Small intestine (tissue), 16 donors: ENCODE measurements at places on chromosomes 1 and 21. TPM values are rescaled to one million over a fixed set of nuclear protein-coding genes. Genes with fewer than 3 reads are reported as not detected.

DNA sequence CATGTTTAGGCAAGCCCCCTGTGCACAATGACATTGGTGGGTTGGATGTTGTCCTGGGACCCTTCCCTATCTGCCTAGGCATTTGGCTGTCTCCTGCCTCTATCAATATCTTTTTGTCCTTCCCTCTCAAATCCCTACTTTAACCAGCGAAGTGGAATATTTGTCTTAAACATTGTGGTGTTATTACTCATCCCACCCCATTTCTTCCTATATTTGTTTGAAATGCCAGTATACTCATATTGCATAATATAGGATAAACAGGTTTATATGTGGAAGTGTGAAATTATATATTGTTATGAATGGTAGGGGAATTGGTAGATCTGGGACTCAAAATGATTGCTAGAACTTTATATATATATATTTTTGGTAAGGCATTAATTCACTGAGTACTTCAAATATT lies 80.0 kb downstream of the ADGRL2 start:
- no peak for DNase-seq

DNA sequence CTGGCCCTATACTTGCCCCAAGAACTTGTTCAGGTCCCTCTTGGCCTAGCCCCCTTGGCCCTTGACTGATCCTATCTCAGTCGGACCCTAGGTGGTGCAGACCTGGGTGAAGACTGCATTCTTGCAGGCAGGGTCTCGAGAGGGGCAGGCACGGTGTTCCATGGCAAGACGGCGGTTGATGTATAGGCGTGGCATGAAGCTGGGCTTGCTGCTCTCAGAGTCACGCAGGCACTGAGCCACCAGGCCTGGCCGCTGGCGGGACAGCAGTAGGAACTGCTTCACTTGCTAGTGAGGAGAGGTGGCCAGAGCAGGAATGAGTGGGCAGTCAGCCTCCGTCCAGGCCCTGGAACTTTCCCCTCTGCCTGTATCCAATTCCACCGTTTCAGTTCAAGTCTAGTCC lies 3.8 kb downstream of the HECTD3 start:
- no peak for DNase-seq

Gene PGLYRP3
- polyA plus RNA-seq = not detected

DNA sequence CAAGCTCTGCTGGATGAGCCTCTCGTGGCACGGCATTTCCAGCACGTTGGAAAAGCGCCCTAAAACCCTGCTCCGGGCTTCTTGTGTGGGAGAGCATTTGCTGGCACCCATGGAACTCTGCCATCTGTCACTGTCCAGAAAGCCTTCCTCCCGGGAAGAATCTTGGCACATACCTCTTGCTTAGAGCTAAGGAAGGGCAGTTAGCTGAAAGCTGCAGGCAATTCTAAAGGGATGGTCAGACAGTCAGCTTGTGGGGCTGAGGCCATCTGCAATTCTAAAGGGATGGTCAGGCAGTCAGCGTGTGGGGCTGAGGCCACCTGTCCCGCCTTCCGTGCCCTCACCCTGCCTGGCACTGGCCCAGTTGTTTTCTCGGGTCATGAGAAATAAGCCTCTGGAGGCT lies 139.0 kb upstream of the TMEM51 start:
- DNase-seq = no peak

DNA sequence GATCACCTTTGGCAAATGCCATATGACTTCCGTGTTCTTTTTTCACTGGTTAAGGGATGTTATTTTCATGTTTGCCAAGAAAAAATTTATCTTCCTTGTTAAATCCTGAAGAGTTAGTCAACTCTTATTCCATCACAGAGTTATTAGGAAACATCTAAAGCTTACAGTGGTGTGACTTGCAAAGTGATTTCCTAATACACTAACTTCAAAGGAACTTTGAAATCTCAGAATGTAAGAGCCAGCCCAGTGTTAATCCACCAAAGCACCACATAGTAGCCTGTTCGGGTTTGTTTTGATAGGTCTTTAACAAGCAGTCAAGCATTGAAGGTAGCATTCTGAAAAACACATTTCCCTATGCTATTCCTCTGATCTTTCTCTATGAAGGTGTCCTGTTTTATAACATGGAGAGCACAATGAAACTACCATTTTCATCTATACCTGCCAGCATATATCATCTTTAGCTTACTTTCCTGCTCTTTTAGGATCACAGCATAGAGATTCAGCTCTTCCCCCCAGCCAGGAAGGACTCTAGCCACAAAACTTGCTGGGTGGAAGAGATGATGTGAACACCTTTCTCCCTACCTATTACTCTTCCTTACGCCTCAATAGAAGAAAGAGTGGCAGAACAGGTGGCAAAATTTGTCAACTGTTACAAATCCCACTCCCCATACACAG lies 82.4 kb upstream of the MAGI3 start:
- DNase-seq = no peak

DNA sequence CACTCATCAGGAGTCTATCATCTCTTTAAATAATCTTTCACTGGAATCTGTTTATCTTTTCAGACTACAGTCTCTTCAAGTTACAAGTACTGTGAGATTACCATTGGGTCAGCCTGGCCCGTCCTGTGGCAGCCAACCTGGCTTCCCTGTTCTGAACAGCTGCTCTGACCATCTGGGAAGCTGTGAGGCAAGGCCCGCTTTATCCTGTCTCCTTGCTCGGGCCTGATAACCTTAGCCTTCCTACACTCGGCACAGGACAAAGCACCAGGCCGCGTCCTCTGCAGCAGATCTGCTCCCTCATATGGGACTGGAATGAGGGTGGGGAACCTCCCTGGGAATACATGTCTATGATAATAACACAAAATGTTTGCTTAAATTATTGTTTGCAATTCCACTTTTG lies 113.3 kb downstream of the PTPN14 start:
- DNase-seq = no peak

DNA sequence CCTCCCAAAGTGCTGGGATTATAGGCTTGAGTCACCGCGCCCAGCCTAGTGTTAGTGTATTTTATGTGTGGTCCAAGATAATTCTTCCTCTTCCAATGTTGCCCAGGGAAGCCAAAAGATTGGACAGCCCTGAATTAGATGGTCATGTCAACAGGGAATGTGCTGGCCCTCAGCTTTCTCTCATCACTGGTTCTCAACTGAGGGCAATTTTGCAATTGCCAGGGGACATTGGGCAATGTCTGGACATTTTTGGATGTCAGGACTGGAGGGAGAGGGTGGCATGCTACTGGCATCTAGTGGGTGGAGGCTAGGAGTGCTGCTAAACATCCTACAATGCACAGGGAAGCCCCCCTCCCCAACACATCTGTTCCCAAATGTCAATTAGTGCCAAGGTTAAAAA lies 95.0 kb downstream of the LAMC2 start:
- no peak for DNase-seq

DNA sequence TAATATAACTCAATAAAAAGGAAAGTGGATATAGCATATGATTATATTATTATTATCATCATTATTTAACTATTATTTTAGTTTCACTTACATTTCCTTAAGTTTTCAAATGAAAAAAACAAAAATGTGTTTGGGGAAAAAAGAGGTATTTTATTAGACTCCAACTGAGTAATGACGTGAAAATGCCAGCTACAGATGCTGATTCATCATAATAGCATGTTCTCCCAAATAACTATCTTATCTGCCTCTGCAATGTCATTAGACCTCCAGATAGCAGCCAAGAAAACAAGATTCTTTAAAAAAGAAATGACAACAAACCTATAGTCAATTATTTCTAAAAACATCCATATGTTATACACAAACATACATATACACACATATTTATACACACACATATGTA lies 1071.9 kb upstream of the TMPRSS15 start:
- DNase-seq = no peak

Gene VWA5B1
- 1.5 TPM for polyA plus RNA-seq

GRCh38 chr1:204880906-204881305 lies 10.2 kb downstream of the NFASC start:
- DNase-seq = no peak

DNA sequence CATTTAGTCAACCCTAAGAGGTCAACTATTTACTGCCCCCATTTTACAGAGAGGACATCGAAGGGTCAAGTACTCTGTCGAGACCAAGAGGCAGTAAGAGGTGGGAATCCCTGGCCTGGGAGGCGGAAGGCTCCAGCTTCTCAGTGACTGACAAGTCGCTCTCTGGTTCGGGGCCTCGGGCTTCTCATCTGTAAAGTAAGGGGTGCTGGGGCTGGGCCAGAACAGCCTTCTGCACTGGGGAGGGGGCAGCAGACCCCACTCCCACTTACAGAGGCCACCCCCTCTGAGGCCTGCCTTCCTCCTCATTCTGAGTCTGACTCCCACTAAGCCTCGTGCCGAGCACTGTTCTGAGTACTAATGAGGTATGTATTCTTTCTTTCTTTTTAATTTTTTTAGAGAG lies 17.0 kb upstream of the IFNLR1 start:
- no peak for DNase-seq

DNA sequence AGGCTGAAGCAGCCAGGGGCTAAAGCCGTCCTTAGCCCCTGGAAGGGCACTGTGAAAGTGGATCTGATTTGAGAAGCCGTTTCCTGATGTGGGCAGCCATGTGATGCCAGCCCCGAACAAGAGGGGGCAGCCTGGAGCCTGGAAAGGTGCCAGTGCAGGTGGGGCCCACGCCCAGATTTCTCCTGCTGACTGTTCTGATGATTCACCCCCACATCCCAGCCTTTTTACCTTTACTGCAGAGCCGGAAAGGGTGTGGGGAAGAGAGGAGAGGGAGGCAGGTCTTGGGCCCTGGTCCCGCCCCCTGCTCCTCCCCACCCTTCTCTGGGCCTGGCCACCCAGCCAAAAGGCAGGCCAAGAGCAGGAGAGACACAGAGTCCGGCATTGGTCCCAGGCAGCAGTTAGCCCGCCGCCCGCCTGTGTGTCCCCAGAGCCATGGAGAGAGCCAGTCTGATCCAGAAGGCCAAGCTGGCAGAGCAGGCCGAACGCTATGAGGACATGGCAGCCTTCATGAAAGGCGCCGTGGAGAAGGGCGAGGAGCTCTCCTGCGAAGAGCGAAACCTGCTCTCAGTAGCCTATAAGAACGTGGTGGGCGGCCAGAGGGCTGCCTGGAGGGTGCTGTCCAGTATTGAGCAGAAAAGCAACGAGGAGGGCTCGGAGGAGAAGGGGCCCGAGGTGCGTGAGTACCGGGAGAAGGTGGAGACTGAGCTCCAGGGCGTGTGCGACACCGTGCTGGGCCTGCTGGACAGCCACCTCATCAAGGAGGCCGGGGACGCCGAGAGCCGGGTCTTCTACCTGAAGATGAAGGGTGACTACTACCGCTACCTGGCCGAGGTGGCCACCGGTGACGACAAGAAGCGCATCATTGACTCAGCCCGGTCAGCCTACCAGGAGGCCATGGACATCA lies at the start of gene SFN:
SFN (plus strand) TSS at position 369 of the 904 bp plus-strand sequence; CDS start at position 433, 64 bp downstream.
- DNase-seq = peak; percentile 99

DNA sequence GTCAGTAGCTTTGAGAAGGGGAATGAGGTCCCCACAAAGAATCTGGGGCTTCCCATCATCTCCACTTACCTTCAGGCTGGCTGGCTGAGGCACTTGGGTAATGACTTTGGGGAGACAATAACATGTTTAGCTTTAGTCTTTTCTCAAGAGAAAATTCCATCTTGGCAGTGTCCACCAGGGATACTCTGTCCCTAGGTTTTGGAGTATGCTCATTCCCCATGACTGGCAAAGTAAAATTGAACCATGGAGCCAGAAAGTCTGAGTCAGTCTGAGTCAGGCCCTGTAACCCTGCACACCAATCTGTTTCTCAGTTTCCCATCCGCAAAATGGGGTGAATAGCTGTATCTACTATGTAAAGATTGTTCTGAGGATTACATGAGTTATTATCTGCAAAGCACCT lies 28.2 kb downstream of the RUNX1 start:
- no peak for DNase-seq

DNA sequence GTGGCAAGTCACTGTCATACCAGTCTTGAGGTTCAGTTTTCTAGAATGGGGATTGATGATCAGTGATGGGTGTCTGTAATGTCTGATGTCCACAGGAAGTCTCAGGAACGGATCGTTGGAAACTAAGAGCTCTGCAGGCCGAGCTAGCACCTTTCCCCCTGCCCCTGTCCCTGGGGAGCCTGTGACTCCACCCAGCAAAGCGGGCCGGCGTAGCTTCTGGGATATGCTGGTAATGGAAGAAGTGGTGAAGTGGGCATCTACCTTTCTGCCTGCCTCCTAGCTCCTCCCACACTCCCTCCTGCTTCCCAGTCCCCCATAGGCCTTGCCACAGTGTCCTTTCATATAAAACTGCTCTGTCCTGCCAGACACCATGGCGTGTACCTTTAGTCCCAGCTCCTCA lies 13.4 kb downstream of the HYI start:
- DNase-seq = no peak

DNA sequence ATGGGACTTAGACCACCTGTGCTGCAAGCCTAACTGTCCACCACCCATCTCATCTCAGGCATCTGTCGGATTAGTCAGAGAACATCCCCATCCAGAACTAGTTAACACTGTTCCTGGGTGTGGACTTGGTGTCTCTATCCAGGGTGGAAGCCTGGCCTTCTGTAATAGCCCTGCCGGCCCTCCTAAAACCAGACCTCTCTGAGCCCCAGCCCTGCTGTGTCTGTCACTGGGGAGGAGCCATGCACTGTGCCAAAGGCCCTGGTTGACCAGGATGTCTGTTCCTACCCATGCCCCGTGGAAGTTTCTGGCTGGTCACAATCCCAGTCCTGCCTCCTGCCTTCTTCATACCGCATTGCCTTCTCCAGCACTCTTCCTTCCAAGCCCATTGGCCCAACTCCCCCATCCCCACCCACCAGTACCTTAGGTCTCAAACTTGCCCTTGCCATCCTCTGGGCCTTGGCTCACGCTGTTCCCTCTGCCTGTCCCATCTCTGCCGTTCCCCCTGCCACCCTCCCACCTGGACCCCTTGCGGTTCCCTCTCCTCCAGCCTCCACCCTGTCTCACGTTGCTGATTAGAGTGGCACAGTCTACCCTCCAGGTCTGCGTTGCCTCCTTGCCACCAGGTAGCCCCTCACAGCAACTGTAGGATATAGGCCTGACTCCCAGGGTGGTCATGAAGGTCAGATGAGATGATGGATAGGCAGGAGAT lies 105.6 kb downstream of the EPHB2 start:
- no peak for DNase-seq

Gene ELOVL1
- polyA plus RNA-seq = 105 TPM

DNA sequence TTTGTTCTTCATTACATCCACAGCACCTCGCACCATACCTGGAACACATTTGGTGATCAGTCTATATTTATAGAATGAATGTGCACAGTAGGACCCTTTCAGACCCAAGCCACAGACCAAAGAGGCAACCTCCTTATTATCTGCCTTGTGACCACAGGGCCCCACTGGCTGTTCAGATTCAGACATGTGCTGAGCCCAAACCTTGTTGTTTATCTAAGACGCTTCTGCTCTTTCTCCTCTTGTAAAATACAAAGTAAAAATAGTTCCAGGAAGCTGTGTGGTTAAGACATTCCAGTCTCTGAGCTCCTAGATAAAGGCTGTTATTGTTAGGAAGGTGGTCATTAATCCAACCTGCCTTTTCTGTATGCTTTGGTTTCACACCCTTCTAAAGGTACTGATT lies 3.6 kb upstream of the SCMH1 start:
- no peak for DNase-seq

- no peak for DNase-seq
Observed at GRCh38 chr1:97145321-97145956, 423.9 kb downstream of the PTBP2 start.
